ENCODE measurements at places on chromosomes 11 and 22.

- no peak for DNase-seq
These were observed 1.7 kb upstream of the CBX6 start for GRCh38 chr22:38873469-38874411.

GRCh38 chr11:69635195-69635594 lies 5.8 kb upstream of the CCND1 start:
- no peak for DNase-seq

DNA sequence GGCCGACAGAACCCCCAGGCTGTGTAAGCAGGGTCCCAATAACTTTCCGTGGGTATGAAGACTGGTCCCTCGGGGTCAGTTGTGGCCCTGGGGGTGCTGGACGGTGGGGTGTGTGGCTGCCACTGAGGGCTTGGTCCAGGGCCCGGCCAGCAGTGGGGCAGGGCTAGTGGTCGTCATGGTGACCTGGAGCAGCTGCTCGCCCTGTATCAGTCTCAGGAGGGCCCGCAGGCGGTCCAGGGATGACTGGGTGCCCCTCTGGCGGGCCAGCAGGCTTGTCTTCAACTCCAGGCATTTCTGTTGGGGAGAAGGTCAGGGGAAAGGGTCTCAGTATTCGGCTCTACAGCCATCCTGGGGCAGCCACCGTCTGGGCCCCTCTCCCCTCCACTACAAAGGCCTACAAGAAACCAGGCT lies 126.8 kb downstream of the PHF21B start:
- no peak for DNase-seq

DNA sequence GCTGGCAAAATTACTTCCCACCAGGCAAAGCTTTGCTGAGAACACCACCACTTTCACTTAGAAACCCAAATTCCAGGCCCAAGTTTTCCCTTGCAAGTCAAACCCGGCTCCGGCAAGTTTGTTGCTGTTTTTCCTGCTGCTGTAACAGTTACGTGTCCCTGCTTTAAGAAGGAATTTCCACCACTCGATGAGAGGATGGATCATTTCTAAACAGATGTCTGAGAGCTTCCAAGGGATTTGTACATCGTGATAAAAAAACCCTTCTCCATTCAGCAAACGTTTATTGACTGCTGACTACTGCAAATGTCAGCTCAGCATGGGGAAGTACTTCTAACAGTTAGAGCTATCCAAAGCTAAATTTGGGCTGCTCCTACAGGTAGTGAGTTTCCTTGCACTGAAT lies 19.7 kb downstream of the P2RX3 start:
- DNase-seq: no peak

DNA sequence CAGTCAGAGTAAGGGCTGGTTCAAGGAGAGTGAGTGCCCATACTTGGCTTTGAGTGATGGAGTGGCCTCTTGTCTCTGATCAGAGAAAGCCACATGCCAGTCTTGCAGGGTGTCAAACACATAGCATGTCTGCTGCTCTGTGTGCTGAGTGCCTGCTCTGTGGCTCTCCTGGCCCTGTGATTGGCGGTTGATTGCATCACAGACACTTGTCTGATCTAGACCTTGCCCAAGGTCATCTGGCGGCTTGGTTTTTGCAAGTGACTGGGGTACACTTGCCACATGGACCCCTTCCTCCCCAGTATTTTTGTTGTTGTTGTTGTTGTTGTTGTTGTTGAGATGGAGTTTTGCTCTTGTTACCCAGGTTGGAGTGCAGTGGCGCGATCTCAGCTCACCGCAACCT lies 10.3 kb downstream of the OSBP2 start:
- DNase-seq: no peak

DNA sequence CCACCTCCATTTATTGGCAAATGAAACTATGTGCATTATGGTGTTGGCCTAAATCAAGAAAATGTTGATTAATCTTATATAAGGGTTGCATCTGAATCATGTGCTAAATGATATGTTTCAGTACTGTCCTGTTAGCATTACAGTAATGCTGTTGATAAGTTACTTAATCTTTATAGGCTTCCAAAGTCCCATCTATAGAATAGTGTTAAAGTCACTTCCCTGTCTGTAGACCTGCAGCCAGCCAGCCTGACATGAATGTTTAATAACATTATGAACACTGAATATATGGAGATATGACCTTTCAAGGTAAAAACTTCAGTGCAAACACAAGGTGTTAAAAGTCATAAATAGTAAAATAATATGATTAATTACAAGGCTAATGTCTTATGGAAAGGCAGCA lies 3.6 kb upstream of the TOM1 start:
- no peak for DNase-seq

DNA sequence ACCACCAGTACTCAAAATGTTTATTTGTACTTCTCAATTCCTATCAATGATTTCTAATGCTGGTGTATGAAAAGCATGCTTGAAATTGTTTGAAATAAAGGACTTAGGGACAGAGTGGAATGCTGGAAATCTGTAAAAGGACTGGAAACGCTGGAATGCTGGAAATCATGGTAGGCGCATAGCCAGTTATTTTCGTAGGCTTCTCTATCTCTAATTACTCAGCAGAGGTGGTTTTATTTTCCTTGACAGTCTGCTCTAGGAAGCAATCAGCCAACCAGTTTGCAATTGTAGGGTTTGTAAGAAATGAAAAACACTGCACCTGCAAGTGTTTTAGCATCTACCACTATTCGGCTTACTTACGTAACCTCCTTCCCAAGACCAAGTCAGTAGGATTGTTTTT lies 788 bp downstream of the LIN7C start:
- no peak for DNase-seq

DNA sequence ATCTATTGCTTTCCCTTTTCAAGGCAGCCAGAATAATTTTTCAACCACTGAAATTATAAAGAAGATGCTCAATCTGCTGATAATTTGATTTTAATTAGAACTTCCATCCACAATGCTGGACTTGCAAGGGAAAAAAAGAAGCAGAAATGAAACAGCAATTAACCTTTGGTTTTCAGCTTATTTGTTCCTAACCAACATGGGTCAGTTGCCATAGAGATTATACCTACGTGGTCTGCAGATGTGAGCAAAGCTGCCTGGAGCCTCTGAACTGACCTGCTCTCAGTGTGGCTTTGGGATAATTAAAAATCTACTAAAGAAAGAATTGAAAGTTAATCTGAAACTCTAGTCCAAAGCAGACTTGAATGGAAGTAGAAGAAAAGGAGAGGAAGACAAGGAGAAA lies 195.7 kb upstream of the API5 start:
- DNase-seq: no peak

GRCh38 chr11:97570636-97571035 lies 1180.8 kb downstream of the JRKL start:
- no peak for DNase-seq

DNA sequence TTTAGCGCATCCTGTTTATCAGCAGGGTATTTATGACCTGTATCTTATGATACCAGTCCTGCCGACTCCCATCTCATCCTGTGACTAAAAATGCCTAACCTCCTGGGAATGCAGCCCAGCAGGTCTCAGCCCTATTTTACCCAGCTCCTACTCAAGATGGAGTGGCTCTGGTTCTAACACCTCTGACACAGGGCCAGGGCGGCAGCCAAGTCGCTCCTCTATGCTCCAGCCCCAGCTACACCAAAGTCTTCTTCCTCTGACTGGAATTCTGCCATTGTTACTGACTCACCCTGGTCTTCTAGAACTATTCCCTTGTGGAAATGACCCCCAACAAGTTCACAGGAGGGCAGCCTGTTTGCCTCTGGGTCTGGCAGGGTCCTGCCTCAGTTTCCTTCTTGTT lies 7.9 kb upstream of the C1QTNF6 start:
- DNase-seq: no peak

GRCh38 chr11:134938212-134938611 lies 526.2 kb upstream of the B3GAT1 start:
- DNase-seq: no peak

- no peak for DNase-seq
These were observed 82.2 kb downstream of the FAM83F start for GRCh38 chr22:40076702-40077645.

Measured in NAMALWA (cell line).